ENCODE measurements at places on chromosomes 5 and 9.

- DNase-seq: peak; percentile 82
These were observed 548.9 kb downstream of the IRX1 start for GRCh38 chr5:4144411-4145007.

DNA sequence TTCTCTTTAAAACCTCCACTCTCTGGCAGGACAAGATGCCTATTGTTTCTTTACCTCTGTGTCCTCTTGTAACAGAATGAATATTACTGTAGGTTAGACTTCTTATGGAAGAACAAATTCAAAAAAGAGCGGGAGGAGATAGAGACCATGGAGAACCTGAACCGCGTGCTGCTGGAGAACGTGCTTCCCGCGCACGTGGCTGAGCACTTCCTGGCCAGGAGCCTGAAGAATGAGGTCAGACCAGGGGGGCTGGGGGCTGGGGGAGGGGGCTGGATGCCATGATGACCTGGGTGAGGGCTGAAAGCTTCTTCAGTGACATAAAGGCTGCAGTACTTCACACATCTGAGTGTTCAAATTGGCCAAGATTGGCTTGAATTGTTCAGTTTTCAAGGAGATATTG lies 61.4 kb downstream of the CFAP90 start:
- no peak for DNase-seq

- DNase-seq: no peak
These were observed at the start of gene MINAR2 for GRCh38 chr5:129747572-129748407. TSS of gene MINAR2 (plus strand) at chr5:129748094. CDS start at chr5:129748191, 97 bp downstream.

DNA sequence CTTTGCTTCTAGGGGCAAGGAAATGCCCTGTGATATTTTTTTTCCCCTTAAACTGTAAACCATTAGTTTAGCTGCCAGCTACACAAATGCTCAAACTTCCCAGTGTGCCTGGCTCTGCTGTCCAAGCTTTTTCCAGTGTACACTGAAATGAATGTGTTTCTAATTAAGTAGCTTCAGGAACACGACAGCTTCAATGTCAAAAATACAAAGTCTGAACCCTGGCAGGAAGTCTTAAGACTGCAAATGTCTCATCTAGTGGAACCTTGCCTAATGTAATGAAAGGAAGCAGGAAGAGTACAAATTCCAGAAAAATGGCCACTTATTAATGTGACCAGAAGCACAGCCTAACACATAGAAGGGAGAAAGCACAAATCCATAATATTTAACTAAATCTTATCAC lies 255.2 kb downstream of the CRB2 start:
- DNase-seq: peak; percentile 63

GRCh38 chr5:53087171-53087570 lies 22.4 kb downstream of the MOCS2 start:
- DNase-seq: no peak

- peak; percentile 54 for DNase-seq
These were observed 93.0 kb downstream of the YTHDC2 start for GRCh38 chr5:113606298-113607134.

DNA sequence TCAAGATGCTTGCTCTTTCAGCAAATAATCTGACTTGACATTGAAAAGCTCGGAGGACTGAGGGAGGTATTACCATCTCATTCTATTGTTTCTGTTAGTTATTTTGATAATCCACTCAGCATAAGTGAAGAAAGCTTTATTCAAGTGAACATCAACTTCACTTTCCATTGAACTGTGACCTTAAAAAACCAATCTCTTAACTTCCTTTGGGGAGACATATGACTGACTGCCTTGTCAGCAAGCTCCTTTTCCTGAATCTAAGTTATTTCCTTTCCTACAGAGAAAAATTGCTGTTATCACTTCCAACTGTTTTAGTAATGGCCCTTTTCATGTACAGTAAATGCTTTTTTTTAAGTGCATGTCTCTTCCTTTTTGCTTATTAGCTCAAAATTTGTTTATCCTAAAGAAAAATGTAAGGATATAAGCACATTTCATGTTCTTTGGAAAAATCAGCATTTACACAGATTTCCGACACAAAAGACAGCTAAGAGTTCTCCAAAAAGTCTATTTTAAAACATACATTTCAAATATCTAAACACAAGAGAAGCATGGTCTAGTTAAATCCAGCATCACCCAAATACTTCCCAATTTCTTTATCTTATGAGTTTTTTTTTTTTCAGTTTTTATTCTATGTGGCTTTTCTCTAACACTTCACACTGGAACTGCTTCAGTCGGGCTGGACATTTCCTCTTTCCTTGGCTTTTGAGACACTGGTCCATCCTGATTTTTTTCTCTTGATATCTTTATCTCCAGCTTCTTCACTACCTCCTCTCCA lies 117.9 kb upstream of the DAB2 start:
- no peak for DNase-seq

GRCh38 chr5:178466342-178466741 lies 123.9 kb downstream of the COL23A1 start:
- no peak for DNase-seq

- no peak for DNase-seq
These were observed 133.5 kb upstream of the DAP start for GRCh38 chr5:10894445-10895054.

DNA sequence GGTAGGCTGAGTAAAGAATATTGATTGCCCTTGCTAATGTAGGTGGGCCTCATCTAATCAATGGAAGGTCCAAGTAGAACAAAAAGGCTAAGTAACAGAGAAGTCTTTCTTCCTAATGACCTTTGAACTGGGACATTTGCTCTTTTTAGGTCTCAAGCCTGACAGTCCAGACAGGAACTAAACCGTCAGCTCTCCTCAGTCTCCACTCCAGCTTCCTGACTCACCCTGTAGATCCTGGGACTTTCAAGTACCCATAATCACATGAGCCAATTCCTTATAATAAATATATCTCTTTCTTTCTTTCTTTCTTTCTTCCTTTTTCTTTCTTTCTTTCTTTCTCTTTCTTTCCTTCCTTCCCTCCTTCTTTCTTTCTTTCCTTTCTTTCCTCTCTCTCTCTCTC lies 479.5 kb upstream of the PAPPA start:
- no peak for DNase-seq

GRCh38 chr5:91126448-91126847 lies 256.7 kb downstream of the ARRDC3 start:
- peak; percentile 73 for DNase-seq

DNA sequence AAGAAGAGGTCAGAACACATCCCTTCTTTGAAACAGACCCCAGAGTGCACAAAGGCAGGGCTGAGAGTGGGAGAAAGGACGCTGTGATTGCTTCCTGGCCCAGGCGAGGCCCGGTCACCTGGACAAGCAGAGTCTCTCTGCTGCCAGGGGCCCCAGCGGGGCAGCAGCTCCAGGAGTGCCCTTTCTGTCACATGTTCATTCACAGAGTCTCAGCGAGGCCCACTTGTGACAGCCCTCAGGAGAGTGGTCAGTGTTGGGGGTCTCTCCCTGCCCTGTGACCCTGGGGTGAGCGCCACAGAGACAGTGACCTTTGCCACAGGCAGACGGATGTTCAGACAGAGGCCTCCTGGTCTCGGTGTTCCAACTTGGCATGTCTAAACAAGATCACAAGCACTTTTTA lies 130.2 kb upstream of the IRX4 start:
- no peak for DNase-seq

GRCh38 chr5:127229185-127229889 lies 61.3 kb upstream of the MEGF10 start:
- peak; percentile 20 for DNase-seq

- no peak for DNase-seq
These were observed 78.0 kb upstream of the HRH2 start for GRCh38 chr5:175579742-175580432.

DNA sequence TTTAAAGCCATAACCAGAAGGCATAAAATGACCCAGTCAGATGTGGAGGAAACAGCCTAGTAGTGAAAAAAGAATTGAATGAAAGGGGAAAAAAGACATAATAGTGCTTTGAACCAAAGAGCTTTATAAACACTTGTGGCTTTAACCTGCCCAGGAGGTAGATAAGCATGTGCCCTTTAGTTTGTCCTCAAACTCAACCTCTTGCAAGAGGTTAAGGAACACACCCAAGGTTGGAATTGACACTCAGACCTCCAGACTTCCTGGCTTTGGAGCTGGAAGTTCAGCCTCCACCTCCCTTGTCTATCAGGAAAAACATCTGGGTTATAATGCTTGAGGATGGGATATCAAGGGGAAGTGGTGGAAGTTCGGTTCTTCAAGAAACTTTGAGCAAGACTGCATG lies 16.3 kb downstream of the NDUFA8 start:
- DNase-seq: no peak

DNA sequence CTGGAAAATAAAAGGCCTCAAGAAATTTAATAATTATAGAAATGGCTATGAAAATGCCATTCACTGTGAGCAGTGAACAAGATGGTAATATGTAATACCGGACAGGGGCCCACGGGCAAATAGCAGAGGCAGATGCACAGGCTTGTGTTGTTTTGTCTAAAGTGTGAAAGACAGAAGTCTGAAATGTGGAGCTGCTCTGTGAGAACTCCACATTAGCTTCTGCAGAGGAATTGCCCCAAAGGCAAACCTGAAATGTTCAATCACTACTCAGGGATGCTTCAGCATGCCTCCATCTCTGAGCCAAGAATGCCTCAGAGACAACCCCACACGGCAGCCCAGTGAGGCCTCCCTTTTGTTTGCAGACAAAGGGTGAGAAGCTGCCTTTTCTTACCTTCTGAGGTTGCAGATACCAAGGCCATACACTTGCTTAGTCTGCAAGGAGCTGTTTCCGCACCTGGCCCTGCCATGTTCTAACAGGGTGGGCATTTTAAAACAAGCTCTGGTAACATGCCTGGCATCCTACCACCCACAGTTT lies 124.3 kb upstream of the CXCL14 start:
- DNase-seq: no peak

DNA sequence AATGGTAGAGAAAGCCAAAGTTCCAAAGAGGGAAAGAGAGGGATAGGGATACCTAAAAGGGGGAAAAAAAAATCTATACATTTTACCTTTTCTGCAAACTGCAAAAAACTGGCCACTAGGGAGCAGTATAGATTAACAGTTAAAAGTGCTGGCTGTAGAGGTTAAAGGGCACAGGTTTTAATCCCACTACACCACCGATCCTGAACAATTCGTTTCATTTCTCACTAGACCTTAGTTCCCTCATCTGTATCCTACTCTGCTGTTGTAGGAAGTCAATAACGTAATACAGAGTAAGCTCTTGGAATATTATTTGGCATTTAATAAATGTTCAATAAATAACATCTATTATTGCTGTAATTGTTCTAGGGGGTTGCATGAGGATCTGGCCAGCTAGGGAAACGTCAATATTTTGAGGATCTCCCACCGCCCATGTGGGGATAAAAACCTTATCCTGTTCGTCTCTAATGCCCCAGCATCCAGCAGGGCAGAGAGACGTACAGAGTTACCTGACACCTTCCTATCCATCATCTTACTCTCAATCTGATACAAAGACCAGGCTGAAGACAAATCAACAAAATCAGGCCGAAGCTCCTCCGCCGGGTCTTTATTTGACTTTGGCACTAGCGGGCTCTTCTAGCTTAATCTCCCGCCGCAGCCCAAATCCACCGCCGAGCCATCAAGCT lies 757 bp downstream of the CDC26 start:
- peak; percentile 57 for DNase-seq

GRCh38 chr5:113376640-113377039 lies 58.1 kb downstream of the TSSK1B start:
- no peak for DNase-seq

DNA sequence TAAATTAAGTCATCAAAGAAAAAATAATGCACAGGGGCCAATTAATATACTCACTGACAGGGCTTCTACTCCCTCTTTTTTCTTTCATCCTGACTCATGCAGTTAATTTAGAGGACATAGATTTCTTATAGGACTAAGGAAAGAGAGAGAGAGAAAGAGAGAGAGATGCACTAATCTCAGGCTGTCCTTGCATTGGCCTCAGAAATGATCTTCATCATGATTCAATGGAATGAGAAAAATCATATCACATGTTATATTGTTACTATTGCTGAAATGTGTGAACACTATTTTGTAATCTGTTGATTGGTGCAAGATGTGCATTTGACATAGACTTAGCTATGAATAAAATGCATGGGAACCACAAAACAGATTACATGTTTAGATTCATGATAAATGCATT lies 608.3 kb upstream of the NUDT12 start:
- peak; percentile 81 for DNase-seq

DNA sequence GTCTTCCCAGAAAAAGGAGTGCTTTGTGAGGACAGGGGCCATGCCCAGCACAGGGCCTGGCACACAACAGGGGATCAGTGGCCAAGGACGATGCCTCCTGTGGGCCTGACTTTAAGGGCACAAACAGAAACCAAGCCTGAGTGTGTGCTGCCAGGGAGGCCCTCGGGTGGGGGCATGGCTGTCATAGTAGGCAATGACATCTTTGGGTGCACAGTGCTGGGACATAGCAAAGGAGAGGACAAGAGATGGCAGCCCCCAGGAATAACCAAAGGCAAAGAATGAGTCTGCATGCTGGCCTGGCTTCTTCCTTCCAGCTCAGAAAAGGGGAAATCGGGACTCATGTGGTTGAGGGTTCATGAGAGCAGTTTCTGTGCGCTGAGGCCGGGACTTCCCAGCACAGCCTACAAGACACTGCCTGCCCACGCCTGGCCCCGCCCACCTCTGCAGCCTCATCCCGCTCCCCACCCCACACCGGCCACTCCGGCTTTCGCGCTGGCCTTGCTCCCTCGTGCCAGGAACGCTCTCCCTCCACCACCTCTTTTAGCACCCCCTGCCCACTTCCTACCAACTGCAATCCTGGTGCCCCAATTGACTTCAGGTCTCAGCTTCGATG lies 13.8 kb upstream of the LHX2 start:
- DNase-seq: no peak

DNA sequence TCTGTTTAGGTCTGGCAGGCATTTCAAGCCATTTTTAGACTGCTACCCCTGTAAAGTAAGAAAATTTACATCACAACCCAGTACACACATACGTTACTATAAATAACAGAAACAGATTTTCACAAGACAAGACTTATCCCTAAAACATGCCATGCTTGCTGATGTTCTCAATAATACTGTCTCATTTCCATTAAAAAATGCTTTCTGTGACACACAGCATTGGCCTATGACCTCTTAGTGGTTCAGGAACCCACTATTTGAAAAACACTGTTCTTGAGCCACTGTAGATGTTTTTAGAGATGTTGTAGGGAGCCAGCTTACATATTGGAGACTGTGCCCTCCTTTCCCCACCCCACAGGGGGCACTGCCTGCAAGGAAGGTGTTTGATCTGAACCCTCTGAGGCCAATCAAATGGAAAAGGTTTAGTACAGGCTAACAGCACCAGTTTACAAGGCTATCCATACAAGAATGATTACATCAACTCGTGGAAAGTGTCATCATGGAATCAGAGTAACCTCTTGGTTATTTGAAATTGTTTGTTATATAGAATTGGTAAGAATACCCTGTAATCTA lies 30.8 kb downstream of the ZSWIM6 start:
- DNase-seq: peak; percentile 18

GRCh38 chr9:99474186-99474585 lies 252.1 kb downstream of the SEC61B start:
- no peak for DNase-seq

DNA sequence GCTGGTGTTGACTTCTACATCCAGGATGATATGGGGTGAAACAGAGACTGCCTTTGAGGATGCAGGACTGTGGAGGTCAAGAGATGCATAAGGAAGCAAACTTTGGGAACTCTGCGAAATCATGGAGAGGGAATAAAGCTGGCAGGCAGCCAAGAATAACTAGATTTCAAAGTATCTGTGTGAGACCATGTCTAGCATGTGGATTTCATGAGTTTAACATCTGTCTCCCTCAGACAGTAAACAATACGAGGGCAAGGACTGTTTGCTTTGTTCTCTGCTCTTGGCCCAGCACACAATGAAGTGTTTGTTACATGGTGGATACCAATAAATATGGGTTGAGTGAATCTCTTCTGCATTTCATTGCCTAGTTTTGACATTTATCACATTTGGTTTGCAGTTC lies 71.3 kb downstream of the RASEF start:
- peak; percentile 24 for DNase-seq

GRCh38 chr9:114861273-114861672 lies 55.4 kb upstream of the TNFSF15 start:
- DNase-seq: no peak

All from fibroblast of skin of abdomen (primary cell).